ENCODE measurements at places on chromosomes 12 and 14.

- no peak for DNase-seq
- H3K4me3 ChIP-seq: peak overlapping the region; percentile 41
- H3K27ac ChIP-seq: no peak overlapping the region
Measured at GRCh38 chr12:110888256-110888991, 32.0 kb downstream of the MYL2 start.

GRCh38 chr14:57508756-57509155 lies 15.1 kb upstream of the CCDC198 start:
- no peaks in the 10 kb centered on the region for H3K4me1 ChIP-seq

DNA sequence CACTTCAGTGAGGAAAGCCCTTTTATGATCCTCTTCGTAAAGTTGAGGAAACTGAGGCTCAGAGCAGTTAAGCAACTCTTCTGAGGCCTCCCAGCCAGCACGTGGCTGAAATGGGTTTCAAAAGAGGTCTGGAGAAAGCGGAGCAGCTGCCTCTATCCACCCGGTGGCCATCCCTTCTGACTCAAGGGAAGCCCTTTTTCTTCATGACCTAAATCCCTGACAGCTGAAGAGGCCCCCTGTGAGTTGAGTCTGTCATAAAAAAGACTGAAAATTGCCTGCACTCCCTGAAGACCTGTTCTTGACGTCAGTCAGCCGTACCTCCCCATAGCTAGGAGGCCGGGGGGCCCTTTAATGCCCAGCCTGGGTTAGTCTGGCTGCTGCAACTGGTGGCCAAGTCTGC lies 10.7 kb downstream of the CMKLR1 start:
- H3K27ac ChIP-seq: no peak overlapping the region
- no peak for DNase-seq
- no peak overlapping the region for H3K4me3 ChIP-seq
- no peaks in the 10 kb centered on the region for H3K27me3 ChIP-seq

- no peaks in the 10 kb centered on the region for H3K36me3 ChIP-seq
- no peak overlapping the region for H3K27ac ChIP-seq
- DNase-seq: no peak
- no peak overlapping the region for H3K4me3 ChIP-seq
- H3K4me1 ChIP-seq: no peaks in the 10 kb centered on the region
- no peaks in the 10 kb centered on the region for H3K27me3 ChIP-seq
Measured at GRCh38 chr12:66587912-66588311, 91.0 kb downstream of the GRIP1 start.

Measured in suprapubic skin (tissue), 4 donors.